ENCODE measurements at places on chromosomes 16 and 17.

DNA sequence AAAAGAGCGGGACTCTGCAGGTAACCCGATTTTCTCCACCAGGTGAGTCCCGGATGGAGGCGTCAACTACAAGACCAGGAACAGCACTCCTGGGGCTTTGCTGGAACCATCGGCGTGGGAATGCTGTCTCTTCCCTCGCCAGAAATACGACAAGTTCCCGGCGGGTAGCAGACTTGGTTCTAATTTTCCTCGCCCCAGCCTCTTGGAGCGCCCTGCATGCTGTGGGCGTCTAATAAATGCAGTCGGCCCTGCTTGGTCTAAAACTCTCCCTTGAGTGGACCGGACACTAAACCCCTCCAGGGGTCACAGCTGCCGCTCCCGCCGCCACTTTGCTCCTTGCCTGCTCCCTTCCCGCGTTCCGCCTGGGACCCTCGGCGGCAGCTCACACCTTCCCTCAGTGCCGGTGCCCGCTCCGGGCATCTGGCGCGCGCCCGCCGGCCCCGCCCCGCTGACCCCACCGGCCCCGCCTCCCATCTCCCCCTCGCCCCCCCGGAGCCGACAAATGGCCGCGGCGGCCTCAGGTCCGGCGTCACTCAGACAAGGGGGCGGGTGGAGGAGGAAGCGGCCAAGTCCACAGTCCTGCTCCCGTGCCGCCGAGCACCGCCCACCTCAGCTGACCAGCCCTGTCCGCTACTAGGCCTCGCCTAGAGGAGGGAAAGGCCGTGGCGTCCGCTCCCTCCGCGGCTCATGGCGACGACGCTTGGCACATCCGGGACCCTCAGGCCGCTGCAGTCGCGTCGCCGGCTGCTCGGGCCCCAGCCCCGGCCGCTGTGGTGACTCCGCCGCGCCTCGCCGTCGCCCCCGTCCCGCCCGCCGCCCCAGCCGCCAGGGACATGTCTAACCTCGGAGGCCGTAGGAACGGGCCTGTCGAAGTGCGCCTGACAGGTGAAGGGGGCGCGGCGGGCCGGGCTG, 65.8 kb downstream of the KPNA2 start:
- peak; percentile 71 for DNase-seq

GRCh38 chr17:8117980-8118768, at the start of gene ALOXE3:
Gene ALOXE3 (minus strand): TSS chr17:8118514. CDS start chr17:8117990, 524 bp downstream.
- DNase-seq: peak; percentile 40

DNA sequence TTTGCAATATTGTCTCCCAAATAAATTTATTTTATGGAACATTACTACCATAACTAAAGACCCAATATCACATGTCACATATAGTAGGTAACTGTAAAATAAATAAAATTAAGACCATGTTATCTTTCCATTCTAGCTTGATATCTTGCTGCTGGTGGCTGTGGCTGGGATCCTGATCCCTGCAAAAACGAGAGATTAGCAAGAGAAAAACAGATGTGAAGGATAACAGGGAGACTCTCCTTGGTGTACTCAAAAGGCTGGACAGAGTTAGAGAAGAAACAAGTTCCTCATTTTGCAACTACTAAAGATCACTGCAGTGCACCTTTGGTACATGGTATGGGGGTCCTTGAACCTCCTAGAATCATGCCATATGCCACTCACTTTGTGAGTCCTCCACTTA, 49.7 kb downstream of the ARHGAP27 start:
- DNase-seq: no peak

- no peak for DNase-seq
Observed at GRCh38 chr16:65015599-65015998, 106.3 kb downstream of the CDH11 start.

DNA sequence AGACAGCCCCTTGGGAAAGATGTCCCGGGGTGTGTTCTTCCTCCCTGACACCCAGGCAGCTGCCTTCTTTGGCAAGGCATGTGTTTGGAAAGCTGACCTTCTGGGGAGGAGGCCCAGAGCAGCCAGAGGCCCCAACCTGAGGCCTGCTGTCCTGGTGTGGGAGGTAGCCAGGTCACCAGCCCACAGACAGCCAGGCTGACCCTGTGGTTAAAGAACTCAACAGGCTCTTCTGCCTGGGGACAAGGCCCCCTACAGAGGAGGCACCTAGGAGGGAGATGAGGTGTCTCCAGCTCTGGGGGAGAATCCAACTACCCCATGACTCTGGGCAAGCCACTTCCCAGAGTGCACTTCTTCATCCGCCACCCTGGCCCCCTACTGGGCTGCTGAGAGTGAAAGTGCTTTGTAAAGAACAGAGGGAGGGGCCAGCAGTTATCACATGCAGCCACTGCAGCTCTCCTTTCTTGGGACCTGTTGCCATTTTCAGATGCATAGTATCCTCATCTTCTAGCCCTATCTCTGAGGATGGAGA, 13.1 kb upstream of the SREBF1 start:
- no peak for DNase-seq

DNA sequence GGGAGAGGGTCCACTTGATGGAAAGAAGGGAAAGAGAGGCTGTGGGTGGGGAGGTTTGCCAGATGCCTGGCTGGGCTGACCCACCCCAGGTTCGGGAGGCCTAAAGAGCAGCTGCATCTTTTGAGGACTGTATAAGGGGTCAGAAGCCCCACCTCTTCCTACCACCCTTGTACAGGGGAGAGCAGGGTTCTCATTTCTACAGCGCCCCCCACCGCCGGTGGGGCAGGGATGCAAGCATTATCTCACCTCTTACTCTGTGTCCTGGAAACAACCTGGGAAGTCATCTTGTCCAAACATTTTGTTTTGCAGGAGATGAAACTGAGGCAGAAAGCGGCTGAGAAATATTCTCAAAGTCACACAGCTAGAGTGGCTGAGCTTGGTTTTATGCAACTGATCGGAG, 22.5 kb upstream of the CCDC182 start:
- no peak for DNase-seq

DNA sequence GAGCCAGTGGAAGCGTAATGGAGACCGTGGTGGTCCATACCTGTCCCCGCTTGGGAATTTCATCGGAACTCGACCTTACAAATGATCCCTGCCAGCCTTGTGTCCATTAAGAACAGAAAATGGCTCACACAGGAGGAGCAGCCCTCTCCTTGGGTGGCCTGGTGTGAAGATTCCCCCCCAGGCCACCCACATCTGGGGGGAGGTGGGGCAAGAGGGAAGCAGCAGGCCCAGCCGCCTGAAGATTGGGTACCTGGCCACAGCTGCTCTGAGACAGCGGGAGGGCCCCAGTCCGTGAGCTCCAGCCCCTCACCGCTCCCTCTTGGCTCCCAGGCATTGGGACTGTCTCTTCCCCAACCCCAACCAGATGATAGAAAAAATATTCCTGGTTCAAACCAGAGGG, 277.8 kb upstream of the FOXF1 start:
- DNase-seq: no peak

DNA sequence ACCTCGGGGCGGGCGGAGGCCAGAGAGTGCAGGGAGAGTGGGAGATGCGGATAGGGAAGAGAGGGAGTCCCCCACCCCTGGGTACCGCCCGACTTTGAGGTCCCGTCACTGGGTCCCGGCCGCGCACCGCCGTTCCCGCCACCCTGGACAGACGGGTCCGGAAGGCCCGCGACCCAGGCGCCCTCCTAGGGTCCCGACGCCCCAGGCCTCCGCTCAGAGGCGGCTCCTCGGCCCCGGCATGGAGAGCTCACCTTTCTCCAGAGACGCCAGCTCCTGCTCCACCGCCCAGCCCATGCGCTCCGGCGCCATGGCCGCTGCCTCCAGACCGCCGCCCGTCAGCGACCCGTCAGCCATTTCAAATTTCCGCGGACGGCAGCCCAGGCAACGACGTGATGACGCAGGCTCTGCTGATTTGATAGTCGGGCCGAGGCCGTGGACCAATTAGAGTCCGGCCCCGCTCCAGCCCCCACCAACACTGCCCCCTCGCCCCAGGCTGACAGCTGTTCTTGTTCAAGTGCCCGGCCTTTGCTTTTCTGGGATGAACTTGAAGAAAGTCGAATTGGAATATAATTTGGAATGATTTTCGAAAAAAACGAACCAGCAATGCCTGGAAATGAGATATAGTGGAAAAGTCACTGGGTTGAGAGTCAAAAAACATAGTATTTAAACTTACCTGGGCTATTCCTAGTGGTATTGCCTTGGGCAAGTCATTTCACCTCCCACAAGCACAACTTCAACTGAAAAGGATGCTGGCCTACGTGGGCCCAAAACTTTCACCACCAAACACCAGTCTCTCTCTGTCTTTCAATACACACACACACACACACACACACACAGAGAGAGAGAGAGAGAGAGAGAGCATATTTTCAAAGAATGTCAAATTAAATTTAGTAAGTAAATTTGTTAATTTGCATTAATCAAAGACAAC, at the start of gene SHCBP1:
TSS of gene SHCBP1 (minus strand) at position 374 of the 928 bp plus-strand sequence. CDS start at position 354, 20 bp downstream.
- peak; percentile 73 for DNase-seq

All from neuronal stem cell (in vitro differentiated cells).